ENCODE measurements at places on chromosomes 5 and 9. TPM values are rescaled to one million over a fixed set of nuclear protein-coding genes. Genes with fewer than 3 reads are reported as not detected.

HMCN2 gene
- 0.01 TPM for polyA plus RNA-seq

NMUR2 gene
- not detected for polyA plus RNA-seq

MOB3B gene
- 11.4 TPM for polyA plus RNA-seq

CTSL gene
- polyA plus RNA-seq, result 0.13 TPM

SELENOP gene
- polyA plus RNA-seq, result not detected

WDR38 gene
- not detected for polyA plus RNA-seq

TNC gene
- not detected for polyA plus RNA-seq

C9orf152 gene
- not detected for polyA plus RNA-seq

NR2F1-AS1 gene
- not detected for polyA plus RNA-seq

MAT2B gene
- polyA plus RNA-seq, result 33.9 TPM

DNA sequence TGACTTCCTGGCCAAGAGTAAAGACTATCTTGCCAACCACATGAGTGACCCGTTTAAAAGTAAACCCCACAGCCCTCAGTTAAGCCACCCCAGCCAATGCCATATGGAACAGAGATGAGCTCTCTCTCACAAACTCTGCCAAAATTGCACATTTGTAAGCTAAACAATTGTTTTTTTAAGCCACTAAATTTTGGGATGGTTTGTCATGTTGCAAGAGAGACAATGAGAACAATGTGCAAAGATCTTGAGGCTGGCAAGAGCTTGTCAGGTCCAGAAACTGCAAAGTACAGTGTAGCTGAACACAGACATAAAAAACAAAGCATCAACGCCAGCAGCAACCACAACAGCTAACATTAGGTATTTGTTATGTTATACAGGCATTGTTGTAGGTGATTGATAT, 27.8 kb downstream of the HOMER1 start:
- DNase-seq, result no peak

GRCh38 chr5:146788898-146789297, 89.7 kb downstream of the PPP2R2B start:
- no peak for DNase-seq

- DNase-seq, result no peak
Observed at GRCh38 chr9:132937463-132937901, 6.9 kb downstream of the TSC1 start.

DNA sequence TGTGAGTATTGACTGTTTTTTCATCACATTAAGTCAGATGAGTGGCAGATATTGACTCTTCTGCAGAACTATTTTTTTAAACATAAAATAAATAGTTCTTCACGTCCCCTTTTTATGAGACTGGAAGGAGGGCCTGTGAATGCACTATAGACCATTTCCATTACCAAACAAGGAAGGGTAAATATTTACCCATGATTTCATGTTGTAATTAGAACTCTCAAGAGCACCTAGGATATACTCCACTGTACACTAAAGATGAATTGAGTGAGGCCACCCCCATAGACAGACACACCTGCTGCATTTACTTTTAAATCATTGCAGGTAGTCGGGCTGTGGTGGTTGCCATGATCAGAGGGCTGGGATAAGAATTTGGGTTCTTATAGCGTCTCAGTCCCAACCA, 22.6 kb downstream of the SLC36A1 start:
- no peak for DNase-seq

- no peak for DNase-seq
Observed at GRCh38 chr9:121840838-121841760, 189.7 kb downstream of the DAB2IP start.

GRCh38 chr5:119597728-119598298, 31.5 kb upstream of the FAM170A start:
- no peak for DNase-seq

- DNase-seq, result no peak
Observed at GRCh38 chr5:153629027-153629895, 138.8 kb downstream of the GRIA1 start.

DNA sequence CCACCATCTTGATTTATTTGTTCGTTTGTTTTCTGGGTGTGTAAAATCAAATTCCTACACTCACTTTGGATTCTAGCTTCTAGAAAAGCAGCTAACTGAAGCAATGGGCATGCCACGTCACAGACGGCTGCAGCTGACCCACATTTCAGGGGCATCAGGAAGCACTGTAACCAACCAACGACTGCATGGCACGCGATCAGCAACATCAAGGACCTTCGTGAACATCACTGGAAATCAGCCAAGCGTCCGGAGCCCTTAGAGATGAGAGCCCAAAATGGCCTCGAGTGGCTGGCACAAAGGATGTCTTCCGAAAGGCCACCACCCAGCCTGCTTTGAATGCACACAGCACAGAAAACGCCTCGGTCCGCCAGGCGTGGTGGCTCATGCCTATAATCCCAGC, 191.1 kb downstream of the OLFM1 start:
- DNase-seq, result no peak

DNA sequence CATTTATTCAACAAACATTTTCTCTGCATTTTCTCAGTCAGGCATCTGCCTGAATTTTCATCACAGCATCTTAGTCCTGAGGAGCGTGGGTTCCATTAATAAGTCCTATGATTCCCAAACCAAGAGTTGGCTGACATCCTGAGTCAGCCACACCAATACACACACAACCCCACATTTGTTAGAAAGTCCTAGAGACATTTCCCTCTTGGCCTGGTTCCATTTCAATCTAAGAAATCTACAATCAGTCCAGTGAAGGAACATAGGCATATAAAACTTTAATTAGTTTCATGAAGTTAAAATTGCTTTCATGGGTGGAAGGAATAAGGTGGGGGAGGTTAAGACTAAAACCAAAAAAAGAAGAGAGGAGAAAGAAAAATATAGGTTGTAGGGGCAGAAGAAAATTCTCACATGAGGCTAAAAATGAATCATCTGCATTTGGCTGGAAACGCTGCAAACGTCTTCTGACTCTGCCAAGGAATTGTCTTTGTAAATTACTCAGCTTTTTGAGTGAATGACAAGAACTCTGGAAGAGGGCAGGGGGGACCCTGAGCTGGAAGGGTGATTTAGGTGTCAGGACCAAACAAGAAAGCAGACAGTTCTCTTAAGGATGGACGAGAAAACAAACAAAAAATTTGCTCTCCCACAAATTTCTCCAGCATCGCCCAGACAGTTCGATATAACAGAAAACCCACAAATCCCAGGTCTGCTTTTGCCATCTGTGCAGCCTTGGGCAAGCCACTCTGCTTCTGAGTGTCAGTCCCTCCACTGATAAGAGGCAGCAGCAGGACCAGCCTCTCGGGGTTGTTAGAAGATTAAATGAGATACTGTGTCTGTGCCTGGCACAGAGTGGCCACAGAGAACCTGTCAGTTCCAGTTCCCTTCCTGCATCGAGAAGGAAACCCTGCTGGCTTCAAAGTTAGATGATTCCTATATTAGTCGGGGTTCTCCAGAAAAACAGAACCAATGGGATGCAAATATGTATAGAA, 289.7 kb downstream of the CDK5RAP2 start:
- DNase-seq, result no peak

GRCh38 chr9:75607521-75607920, 283.0 kb upstream of the PCSK5 start:
- no peak for DNase-seq

- no peak for DNase-seq
Observed at GRCh38 chr9:92234514-92234913, 59.0 kb downstream of the IARS1 start.

DNA sequence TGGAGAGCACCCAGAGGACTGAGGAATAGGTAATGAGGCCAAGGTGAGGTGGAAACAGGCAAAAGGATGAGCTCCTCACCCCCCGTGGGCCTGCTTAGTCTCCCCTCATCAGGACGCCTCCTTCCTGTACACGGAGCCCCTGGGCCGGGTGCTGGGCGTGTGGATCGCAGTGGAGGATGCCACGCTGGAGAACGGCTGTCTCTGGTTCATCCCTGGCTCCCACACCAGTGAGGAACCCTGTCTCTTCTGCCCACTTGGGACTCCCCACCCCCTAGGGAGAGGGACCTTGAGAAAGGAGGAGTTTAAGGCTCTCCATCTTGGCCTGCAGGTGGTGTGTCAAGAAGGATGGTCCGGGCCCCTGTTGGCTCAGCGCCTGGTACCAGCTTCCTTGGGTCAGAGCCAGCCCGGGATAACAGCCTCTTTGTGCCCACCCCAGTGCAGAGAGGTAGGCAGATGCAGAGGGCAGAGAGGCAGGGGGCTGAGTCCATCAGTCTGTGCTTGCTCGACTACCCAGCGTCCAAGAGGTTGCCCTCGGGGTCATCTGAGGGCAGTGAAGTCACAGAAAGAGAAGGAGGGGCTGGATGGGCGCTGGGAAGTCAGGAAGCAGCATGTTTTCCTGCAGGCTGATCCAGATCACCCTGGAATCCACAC, 7.0 kb downstream of the DOLK start:
- DNase-seq, result no peak

DNA sequence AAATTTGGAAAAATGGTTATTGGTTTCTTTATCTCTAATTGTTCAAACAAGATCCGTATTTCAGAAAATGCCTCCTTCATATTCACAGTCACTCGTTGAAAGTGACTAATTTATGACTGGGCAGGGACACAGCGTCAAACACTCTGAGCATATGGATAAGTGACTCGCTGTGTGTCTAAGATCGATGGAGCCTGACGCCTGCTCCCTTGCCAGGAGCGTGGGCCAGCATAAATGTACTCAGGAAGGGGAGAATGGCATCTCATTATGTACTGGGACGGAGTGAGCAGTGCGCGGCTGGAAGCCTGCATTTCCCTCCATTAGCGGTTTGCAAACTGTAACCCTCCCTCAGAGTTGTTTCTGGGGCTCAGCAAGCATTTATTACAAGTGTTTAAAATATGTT, 79.8 kb upstream of the CAST start:
- DNase-seq, result no peak

DNA sequence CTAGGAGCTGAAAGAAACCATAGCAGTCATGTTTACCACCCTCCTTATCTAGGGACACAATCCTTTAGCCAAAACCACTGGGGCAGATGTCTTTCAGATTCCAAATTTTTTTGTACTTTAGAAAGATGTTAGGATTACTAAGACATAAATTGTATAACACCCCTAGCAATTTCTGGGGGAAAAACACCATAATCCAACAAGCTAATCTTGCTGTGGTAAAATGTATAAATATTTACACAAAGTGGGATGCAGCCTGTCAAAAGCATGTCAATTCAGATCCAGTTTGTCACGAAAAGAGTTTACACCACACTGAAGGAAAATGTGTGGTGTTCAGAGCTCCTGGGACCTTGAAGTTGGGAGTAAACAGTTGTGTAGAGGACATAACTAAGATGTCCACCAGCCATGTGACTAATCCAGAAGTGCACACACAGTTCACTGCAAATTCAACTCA, 274.3 kb downstream of the ADAMTSL1 start:
- no peak for DNase-seq

DNA sequence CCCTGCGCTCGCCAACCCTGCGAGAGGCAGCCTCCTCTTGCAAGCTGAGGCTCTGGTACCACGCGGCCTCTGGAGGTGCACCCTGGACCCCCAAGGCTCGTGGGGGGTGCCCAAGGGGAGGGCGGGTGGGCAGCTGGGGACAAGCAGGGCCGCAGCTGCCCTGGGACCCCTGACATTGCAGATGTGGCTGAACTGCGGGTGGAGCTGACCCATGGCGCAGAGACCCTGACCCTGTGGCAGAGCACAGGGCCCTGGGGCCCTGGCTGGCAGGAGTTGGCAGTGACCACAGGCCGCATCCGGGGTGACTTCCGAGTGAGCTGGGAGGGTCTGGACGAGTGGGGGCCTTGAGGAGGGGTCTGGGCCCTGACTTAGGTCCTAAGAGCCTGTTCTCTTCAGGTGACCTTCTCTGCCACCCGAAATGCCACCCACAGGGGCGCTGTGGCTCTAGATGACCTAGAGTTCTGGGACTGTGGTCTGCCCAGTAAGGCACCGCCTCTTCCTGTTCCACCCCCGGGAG, 1.5 kb downstream of the MAMDC4 start:
- DNase-seq, result peak; percentile 28

- DNase-seq, result no peak
Observed at GRCh38 chr9:109779711-109780452, at the start of gene PALM2AKAP2. PALM2AKAP2 (plus strand) TSS chr9:109780198; CDS start chr9:109780489, 291 bp downstream.

DNA sequence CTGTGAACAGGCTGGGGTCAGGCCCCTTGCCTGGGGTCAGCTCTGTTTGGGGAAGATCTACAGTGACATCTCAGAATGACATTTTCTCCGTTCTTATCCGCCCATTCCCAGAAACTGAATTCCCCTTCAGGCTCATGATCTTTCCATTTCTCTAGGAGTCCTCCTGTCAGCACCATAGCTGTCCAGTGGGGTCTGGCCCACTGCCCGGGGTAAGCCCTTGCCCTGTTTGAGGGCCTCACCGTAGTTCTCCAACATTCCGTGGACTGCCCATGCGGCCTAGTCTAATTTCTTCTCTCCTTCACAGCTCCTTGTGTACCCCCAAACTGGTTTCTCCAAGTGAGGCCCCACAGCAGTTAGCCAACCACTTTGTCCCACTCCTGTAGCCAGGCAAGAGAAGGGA, 68.4 kb downstream of the ENTREP1 start:
- DNase-seq, result no peak

DNA sequence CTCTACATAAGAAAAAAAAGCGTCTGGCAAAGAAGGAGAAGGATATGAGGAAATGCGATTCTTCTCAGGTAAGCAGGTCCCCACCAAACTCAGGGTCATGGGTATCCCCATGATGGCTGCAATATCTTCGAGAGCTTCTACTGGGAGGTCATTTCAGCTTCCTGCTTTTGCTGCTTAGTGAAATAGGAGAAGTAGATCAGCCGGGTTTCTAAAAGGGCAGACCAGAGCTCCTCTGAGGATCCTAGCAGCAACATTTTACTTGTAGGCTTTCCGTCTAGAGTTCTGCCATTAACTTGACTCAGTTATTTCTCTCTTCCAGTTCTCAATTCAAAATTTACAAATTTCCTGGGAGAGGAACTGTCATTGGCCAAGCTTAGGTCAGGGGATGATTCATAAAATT, 134.7 kb downstream of the DPYSL3 start:
- DNase-seq, result no peak

DNA sequence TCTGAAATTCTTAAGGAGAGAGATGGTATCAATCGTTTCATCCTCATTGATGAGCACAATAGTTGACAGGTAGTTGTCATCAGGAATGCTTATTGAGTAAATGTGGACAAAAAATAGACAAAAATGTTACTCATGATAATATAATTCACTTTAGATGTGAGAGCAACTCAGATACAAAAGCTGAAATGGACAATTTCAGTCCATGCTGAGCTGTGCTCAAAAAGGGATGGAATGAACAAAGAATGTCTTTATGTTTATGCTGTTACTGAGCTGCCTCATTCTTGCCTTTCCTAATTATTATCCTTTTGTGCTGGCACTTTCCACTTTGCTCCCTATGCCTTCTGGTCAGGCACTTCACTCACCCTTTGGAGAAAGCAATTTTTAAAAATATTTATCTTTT, 49.5 kb downstream of the JAKMIP2 start:
- no peak for DNase-seq

- DNase-seq, result peak; percentile 8
Observed at GRCh38 chr5:175321927-175322532, 122.0 kb downstream of the DRD1 start.

- no peak for DNase-seq
Observed at GRCh38 chr5:61632064-61632463, 300.0 kb downstream of the ZSWIM6 start.

GRCh38 chr5:170985486-170985885, 123.7 kb downstream of the RANBP17 start:
- DNase-seq, result no peak

Data from B cell (primary cell).